ENCODE measurements at places on chromosomes 13 and 19.

- DNase-seq, result no peak
Measured at GRCh38 chr13:113539822-113540221, 44.7 kb upstream of the TFDP1 start.

GRCh38 chr13:93698016-93698613 is 471.5 kb downstream of the GPC6 start:
- DNase-seq, result no peak

GRCh38 chr13:91668866-91669495 is 270.6 kb downstream of the GPC5 start:
- DNase-seq, result no peak

- DNase-seq, result no peak
Measured at GRCh38 chr19:33612928-33613619, 8.7 kb upstream of the CHST8 start.

GRCh38 chr19:54379187-54379678 is 14.5 kb upstream of the LAIR1 start:
- DNase-seq, result no peak

DNA sequence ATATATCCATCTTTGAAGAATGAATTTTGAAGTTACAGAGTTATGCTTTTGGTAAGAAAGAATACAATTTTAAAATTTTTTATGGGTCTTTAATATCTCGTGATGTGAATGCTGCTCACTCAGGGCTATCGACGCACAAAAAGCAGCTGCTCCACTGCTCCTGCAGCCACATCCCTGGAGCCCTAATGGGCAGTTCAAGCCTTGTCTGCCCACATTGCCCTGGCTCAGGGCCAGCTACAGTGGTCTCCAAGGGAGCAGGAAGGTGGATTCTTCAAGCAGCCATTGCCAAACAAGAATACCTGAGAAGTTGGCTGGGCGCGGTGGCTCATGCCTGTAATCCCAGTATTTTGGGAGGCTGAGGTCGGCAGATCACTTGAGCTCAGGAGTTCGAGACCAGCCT is 85.8 kb downstream of the IPO5 start:
- no peak for DNase-seq

- DNase-seq, result no peak
Measured at GRCh38 chr13:109725297-109725696, 61.1 kb downstream of the IRS2 start.

- no peak for DNase-seq
Measured at GRCh38 chr19:1000095-1000494, at the start of gene GRIN3B. TSS of gene GRIN3B (plus strand) at chr19:1000419. CDS start at chr19:1000438, 19 bp downstream.

DNA sequence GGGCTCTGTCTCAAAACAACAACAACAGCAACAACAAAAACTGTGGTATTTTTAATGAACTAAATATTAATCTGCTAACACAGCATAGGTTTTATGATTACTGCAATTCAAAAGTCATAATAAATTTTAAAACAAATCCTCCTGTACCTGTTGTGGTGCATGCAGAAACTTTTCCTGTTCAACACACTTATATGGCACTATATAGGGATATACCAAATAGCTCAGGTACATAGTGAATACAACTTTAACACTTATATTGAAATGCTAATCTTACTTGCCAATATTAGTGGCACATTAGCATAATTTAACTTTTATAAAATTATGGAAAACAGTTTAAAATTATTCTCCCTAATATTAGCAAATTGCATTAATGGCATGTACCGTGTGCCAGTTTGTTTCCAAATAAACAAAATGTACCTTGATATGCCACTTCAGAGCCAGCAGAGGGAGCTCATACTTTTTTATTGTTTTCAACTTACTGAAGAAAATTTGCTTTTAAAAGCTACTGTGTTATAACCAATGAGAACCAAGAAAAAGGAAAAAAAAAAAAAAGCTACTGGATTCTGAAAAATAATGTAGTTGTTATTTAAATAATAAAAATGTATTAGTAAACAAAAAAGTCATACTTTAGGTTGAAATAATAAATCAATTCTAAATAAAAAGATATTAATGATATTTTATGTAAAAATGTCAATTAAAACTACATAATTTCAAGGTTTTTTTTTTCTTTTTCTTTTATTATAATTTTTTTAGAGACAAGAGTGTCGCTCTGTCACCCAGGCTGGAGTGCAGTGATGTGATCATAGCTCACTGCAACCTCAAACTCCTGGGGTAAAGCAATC is 18.0 kb upstream of the RBM26 start:
- no peak for DNase-seq

DNA sequence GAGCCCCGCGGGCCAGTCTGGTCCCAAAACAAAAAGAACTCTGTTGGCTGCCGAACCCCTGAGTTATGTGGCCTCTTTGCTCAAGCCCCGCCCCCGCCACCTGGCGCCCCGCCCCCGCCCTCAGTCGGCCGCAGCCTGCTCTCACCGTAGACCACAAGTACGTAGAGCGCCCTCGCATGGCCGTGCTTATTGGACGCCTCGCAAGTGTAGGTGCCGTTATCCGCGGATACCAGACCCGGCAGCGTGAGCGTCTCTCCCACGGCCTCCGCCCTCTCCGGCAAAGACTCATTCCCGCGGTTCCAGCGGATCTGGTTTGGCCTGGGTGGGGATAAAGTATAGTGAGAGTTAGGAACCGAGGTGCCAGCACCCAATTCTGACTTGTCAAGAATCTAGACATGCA is 5.5 kb upstream of the ZNF428 start:
- DNase-seq, result no peak

- DNase-seq, result no peak
Measured at GRCh38 chr13:59979589-59979988, 184.1 kb downstream of the DIAPH3 start.

- DNase-seq, result no peak
Measured at GRCh38 chr13:99867535-99868257, 103.9 kb downstream of the ZIC5 start.
